GM10248 (cell line): ENCODE measurements at places on chromosomes 16 and 17.

- DNase-seq: no peak
These were observed 18.8 kb upstream of the CIITA start for GRCh38 chr16:10858203-10858602.

GRCh38 chr16:79826732-79827475 lies 226.4 kb upstream of the MAF start:
- DNase-seq: no peak

DNA sequence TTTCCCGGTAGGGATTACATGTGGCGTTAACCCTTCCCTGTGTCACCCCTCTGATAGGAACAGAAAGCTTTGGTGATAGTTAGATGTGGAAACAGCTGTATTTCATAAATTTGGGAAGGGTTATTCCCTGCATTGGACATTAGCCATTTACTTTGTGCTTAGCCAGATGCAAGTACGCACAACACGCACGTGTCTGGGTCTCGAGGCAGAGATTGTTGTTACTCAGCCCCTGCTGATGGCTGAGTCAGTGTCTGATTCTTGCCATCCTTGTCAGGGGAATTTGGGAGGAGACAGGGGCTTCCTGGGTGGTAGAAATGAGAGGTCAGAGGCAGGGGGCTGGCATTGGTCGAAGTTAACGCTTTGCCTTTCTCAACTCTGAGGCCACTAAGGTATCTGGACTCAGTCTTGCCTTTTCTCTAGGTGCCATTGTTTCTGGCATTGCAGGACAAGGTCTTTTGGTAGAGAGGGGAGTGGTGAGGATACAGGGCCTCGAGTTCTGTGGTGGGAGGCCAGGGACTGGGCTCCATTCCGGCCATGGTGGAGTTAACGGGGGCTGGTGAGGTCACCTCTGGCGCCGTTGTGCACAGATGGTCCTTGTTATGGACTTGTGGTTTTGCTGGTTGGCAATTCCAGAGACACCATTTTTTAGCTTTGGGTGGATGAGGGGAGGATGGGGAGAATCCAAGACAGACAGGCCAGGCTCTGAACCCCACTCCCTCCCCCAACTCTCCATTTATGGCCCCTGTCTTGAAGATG lies 8.2 kb downstream of the MMP2 start:
- DNase-seq: no peak

DNA sequence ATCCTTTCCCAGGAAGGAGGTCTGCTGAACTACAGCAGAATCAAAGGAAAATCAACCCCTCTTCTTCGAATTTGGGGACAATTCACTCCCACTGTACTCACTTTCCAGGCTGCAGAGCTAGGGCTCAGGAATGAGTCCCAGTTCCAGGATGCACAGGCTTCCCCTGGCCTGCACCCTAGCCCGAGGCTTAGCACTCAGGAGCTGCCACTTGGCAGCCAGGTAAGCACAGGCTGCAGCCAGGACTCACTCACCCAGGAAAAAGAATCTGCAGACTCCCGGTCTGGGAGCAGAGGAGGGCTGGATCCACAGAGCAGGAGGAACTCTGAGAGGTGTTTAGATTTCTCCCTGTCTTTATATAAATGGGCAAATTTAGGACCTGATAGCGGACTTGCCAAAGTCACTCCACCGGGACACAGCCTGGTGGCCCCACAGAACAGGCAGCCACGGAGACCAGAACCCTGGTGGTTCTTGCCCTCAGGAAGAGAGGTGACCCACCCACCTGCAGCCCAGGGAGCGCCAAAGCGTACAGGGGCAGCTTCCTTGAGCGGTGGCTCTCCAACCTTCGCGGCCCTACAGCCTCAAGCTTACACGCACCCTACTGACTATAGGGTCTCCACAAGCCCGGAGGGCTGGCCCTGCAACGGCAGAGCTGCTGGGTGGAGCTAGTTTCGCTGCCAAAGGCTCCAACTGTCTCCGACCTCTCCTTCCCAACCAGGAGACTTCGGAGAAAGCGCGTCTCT lies 4.8 kb downstream of the CBLN1 start:
- peak; percentile 15 for DNase-seq

DNA sequence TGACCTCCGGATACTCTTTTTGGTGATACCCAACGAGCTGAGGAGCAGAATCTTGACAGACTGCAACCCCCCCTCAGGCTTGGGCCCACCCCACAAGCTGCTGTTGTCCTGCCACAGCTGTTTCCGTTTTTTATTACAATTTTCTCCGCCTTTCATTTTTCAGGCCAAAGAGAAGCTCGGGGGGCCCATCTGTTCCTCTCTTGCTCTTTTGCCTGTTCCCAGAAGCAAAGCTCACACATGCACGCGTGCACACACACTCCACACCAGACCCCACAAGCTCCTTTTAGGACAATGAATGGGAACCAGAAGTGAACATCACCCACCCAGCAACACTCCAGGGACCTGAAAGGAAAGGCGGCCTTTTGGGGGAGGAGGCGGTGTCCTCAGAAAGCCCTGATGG lies 16.3 kb downstream of the SOX9 start:
- no peak for DNase-seq

DNA sequence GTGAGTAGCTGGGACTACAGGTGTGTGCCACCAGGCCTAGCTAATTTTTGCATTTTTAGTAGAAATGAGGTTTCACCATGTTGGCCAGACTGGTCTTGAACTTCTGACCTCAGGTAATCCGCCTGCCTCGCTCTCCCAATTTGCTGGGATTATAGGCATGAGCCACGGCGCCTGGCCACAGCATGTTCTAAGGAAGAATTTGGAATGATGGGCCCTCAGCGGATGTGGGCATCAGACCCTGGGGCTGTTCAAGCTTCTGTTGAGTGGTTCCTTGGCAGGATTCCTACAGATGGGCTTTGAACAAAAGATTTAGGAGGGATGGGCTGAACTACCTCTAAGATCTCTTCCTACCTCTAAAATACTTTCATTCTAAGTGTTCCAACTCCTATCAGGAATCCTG lies 4.1 kb downstream of the PRPSAP2 start:
- no peak for DNase-seq

DNA sequence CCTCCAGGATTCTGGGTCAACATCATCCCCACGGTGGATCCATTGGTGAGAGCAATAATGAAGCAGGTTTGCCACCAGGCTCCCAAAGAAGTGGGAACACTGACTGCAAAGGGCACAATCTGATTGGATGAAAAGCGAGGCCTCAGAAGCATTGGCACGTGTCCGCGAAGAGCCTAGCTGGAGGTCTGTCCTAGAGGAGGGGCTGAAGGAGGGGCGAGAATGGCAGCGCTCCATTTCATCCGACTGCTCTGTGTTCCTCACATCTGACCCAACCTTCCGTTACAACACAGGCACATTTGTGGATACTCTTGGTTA lies 79.9 kb downstream of the MRC2 start:
- DNase-seq: no peak

GRCh38 chr16:61957075-61957855 lies 79.0 kb downstream of the CDH8 start:
- DNase-seq: no peak

DNA sequence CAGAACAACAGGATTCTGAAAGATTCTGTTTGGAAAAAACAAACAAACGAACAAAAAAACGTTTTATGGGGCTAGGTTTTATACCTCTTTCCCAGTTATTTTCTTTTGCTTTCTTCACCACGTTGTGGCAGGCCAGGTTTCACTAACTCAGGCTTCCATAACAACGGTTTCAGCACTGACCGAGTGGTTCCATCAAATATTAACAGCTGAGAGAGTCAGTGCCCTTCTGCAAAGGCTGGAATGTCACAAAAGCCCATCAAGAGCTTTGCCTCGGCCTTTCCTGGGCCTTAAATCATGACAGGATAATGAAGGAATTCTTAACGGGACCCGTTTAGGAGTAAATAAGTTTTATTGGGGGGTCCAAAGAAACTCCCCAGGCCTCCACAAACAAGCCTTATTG lies 34.2 kb downstream of the MPHOSPH6 start:
- no peak for DNase-seq

DNA sequence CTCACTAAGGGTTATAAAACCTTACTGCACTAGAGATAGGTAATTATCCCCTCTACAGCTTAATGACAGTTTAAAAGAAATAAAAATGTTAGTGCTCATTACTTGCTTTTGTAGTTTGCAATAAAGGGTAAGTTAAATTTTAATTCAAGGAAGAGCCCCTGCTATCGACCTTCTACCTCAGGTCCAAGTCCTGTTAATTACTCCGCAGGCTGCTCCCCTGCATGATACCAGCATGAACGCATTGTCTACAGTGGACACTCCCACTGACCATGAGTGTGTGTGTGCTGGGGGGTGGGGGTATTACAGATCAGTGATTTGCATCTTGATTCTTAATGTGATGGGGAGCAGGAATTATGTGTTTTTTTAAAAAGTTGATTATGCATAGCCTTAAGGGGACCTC lies 103.1 kb downstream of the AATF start:
- DNase-seq: no peak

GRCh38 chr16:56985288-56985961 lies 3.9 kb upstream of the NLRC5 start:
- DNase-seq: no peak

GRCh38 chr16:2319606-2320005 lies 20.9 kb downstream of the ABCA3 start:
- DNase-seq: no peak

- DNase-seq: peak; percentile 100
These were observed at the start of gene PLD2 for GRCh38 chr17:4806777-4807604. Gene PLD2 (plus strand): TSS chr17:4807152. CDS start chr17:4807773, 621 bp downstream.

DNA sequence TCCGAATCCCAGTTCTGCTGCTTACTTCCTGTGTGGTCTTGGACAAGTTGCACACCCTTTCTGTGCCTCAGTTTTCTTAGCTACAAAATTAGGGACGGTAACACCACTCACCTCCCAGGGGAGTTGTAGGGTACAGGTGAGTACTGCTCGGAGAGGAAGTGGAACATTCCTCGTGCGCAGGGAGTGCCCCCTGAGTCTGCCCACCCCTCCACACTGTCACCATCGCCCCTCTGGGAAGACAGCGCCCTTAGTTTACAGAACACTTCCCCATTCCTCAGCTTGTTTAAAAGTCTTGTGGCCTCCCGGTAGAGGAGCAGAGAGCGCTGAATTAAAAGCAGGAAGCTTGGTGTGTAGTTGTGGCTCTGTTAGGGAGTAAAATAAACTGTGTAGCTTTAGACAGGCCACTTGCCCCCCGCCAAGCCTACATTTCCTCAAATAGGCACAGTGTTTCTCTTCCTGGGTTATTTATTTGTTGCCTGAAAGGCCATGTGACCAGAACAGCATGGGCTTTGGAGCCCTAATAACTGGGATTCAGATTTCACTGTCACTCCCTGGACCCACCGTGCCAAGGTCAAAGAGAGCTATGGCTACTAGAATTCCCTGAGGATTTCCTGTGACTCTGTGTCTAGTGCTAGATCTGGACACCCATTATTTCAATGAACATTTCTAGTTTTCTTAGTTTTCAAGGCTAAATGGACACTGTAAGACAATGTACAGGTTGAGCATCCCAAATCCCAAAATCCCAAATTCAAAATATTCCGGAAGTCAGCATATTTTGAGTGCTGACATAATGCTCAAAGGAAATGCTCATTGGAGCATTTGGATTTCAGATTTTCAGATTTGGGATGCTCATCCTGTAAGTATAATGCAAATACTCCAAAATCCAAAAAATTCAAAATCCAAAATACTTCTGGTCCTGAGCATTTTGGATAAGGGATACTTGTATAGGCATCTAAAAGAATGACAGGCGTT lies 372.5 kb downstream of the SNX29 start:
- no peak for DNase-seq

GRCh38 chr16:2151188-2152091 lies 3.0 kb downstream of the RAB26 start:
- DNase-seq: no peak

DNA sequence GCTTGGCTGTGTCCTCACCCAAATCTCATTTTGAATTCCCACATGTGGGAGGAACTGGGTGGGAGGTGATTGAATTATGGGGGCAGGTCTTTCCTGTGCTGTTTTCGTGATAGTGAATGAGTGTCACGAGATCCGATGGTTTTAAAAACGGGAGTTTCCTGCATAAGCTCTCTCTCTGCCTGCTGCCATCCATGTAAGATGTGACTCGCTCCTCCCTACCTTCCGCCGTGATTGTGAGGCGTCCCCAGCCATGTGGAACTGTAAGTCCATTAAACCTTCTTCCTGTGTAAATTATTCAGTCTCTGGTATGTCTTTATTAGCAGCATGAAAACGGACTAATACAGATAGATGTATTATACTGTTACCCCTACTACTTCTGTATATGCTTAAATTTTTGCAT lies 3.6 kb downstream of the SPATA33 start:
- DNase-seq: no peak
